ENCODE measurements at places on chromosomes 12 and 14.

DNA sequence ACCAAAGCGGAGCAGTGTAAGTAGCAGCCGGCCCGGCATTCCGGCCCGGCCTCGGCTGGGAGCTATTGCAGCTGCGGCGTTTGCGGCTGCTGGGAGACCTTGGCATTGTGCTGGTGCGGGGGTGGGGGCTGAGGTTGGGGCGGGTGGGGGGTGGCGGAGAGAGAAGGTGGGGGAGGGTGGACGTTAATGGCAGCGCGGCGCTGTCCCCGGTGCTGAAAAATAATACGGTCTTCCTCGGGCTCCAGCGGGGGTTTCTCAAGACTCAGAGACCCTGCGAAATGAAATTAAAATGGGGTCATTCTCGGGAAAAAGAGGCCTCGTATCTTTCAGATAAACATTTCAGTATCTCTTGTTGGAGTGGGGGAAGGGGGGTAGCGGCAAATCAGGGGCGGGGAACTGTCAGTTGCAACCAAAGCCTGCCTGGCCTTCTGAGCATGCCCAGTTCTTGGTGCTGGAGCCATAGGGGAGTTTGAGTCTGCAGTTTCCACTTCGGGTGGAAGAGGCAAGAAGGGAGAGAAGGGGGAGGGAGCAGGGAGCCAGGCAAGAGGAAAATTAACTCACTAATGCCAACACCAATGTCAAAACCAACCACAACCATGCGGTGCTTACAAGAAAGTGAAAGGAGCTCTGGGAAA is 414 bp downstream of the UNC79 start:
- DNase-seq = no peak

DNA sequence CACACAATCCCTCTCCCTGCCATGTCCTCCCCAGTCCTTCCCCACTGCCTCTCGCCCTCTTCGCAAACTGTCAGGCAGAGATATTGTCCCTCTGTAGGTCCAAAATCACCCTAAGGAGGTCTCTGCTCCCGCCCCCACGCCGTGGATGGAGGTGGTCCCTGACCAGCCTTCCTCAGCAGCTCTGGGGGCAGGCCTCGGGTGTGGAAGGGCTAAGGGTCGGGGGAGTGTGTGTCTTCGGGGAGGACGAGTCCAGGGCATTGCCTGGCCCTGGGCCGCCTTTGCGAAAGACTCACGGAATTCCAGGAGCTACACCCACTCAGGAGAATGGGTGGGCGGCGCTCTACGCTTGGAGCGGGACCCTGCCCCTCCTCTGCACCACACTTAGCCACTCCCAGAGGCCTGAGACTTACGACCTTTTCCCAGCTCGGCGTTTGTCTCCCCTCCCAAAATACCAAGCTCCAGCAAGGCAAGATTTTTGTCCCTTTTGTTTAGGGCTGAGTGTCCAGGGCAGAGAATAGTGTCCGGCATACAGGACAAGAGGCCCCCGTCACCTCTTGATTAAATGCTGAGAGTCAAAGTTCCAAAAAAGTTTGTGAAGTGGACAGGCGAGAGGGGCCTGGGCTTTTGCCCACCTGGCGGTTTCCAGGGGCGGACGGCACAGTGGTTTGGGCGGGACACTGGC is 881 bp downstream of the PYGL start:
- DNase-seq = no peak

GRCh38 chr12:125888921-125889320 is 823.7 kb downstream of the AACS start:
- DNase-seq = no peak

GRCh38 chr12:15592934-15593333 is 196.3 kb downstream of the EPS8 start:
- DNase-seq = no peak

GRCh38 chr12:88518863-88519403 is 61.3 kb downstream of the KITLG start:
- no peak for DNase-seq

- DNase-seq = no peak
Measured at GRCh38 chr14:105387530-105387922, 10.8 kb upstream of the TEX22 start.

DNA sequence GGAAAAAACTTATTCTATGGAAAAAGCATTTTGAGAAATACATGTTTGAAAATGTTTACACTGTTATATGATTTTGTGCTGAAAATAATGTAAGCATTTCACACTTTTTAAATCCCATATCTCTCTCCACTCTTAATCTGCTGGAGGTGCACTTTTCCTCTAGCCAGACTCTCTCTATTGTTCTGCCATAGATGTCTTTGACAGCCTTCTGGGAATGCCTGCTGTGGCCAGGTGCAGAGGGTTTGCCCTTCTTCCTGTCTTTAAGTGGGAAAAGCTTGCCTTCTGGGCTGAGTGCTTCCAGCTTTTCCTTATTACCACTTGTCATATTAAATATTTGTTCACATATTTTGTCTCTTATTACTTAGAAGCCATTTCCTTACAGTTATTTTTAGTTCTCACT is 60.1 kb upstream of the PPM1H start:
- no peak for DNase-seq

GRCh38 chr14:104981699-104982541 is 3.7 kb upstream of the CLBA1 start:
- DNase-seq = no peak

- DNase-seq = no peak
Measured at GRCh38 chr12:67633708-67634107, 14.8 kb upstream of the DYRK2 start.

DNA sequence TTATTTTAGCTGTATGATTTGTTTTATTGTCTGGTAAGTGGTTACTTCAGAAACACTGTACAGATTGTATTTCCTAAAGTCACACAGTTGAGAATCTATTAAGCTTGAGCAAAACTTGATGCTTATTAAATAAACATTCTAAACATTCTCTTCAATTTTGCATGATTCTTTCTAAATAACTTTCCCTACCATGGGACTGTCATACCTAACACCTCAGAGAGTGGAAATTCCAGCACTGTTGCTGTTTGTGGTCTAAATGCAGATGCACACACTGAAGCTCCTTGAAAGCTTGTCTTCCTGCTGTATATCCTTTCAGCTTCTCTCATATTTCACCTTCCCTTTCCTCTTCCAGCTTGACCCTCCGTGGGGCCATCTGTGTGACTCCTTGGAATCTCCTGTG is 392.0 kb downstream of the LRIG3 start:
- no peak for DNase-seq

- no peak for DNase-seq
Measured at GRCh38 chr14:93736378-93737014, 51.8 kb downstream of the PRIMA1 start.

GRCh38 chr12:94545935-94546771 is 86.5 kb upstream of the CEP83 start:
- no peak for DNase-seq

DNA sequence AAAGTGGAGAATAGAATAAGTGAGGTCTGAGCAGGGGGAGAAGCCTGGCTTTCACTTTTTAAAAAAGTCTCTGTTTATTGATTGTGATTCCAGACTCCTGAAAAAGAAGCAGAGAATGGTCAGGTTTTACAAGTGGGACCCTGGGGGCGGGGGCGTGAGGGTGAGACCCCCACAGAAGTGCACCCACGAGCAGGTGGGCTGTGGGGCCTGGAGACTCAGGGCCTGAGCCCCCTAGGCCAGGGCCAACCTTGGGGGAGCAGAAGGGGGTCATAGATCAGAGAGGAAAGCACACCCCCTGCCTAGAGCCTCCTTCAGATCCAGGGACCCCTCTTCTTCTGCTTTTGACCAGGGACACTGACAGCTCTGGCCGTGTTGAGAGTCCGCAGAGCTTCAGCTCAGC is 180.3 kb downstream of the ADGRD1 start:
- no peak for DNase-seq

- DNase-seq = no peak
Measured at GRCh38 chr12:29023436-29024076, 125.5 kb upstream of the FAR2 start.

GRCh38 chr12:59149995-59150642 is 229.8 kb upstream of the LRIG3 start:
- DNase-seq = peak; percentile 50

DNA sequence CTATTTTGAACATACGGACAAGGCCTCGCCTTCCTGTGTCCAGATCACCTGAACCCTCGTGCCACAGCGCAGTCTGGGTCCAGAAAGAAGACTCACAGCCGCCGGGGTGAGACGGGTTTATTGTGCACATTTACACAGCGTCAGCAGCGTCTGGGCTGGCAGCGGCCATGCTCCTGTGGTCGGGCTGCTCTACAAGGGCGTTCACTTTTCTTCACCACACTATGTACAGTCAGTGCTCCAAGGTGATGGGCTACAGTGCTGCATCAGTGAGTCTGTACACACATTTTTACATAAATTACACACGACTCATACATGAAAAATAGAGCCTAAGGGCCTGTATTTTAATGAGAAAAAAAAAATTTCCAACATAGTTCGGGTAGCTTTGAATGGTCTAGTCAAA is 18.0 kb downstream of the ZFYVE21 start:
- no peak for DNase-seq

- DNase-seq = no peak
Measured at GRCh38 chr12:82184844-82185243, 173.3 kb downstream of the CCDC59 start.

DNA sequence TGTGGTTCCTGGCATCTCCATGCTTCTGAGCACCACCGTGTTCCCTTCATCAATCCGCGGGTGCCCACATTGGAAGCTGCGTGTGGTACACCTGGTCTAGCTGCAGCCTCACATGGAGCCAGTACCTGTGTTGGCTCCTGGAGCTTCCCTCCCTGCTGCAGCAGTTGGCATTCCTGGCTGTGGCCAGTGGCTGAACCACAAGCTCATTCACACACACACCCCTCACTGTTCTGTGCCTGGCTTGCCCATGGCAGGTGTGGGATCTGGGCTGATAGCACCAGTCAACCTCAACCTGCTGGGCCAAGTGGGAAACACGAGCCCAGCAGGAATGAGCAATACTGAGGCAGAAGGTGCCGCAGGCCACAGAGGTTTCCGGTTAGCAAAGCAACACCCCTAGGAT is 256.2 kb upstream of the LRFN5 start:
- DNase-seq = no peak

DNA sequence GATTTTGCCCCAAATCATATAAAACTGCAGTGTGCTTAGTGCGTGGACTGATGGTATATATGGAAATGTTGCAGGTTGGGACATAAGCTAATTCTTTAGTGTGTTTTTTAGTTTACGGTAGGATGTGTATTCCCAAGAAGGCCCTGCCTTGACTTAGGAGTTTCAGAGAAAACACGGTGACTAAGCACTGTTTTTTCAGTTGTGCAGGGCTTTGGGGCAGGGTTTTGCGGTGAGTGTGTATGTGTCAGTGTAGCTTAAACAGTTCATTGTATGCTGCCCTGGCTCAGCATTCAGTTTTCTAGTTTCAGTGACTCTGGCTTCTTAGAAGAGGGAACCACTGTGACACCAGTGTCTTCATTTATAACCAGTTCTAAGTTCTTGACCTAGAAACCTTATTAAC is 101.2 kb downstream of the AKAP6 start:
- no peak for DNase-seq

DNA sequence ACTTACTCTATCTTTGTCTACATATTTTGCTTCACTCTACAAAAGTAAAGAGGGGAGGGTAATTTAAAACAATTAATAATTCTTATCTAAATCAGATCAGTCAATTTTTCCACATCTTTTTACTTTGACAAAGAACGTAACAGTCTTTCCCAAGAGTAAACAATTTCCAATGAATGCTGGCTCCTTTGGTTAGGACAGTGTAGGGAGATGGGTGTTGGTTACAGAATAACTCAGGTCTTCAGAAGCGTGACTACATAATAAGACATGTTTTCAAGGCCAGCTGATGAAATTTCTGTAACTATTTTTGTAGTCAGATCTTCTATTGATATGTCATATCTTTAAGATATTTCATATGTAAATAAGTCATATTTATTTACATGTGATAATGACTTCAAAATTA is 183.0 kb upstream of the CAND1 start:
- DNase-seq = no peak

- no peak for DNase-seq
Measured at GRCh38 chr14:68098834-68099233, 279.3 kb downstream of the RAD51B start.

GRCh38 chr14:91021991-91022621 is 38.3 kb downstream of the RPS6KA5 start:
- DNase-seq = no peak

GRCh38 chr12:52581481-52581880 is 7.8 kb upstream of the KRT74 start:
- DNase-seq = peak; percentile 6

DNA sequence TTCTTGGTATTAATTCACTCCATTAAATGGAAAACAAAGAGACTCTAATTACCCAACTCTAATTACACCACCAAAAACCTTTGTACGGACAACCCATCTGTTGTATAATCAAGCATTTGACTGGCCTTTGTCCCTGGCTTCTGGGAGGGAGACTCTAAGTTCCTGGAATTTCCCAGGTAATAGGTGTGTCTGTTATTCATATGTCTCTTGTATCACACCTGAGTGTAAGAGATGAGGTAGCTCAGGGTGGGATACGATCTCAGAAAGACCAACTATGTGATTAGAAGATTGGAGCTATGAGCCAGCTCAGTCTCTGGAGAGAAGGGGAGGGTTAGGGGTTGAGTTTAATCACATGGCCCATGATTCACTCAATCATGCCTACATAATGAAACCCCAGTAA is 94.7 kb upstream of the PLXNC1 start:
- DNase-seq = no peak

GRCh38 chr12:119613319-119613936 is 19.9 kb downstream of the TMEM233 start:
- no peak for DNase-seq

- no peak for DNase-seq
Measured at GRCh38 chr12:112169161-112169872, 44.0 kb downstream of the TRAFD1 start.

DNA sequence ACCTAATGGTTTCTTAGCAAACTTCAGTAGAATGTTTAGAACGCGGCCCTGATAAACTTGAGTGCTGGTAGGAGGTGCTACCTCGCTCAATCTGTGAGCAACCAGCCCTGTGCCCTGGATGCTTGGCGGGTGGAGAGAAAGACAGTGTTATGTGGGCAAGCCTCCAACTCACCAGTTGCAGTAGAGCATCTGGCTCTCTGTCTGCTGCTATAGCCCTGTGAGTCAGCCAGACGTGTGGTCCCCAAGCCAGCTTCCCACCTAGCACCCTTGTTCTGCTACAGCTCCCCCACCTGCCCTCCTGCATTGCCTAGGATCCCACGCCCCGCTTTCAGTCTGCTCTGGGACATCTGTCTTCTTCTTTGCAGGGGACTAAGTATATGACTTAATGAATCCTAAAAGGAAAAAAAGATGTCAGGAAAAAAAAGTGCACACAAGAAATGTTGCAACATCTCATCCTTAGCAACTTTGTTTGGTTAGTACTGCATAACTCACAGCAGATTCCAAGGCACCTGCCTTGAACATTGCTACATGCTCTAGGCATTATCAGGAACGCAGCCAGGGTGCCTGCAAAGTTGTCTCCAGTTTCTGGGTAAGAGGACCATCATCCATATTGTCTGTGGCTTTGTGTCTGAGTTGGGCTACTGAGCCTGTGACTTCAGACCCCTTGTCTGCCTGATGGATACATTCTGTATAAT is 13.6 kb downstream of the SNRNP35 start:
- DNase-seq = peak; percentile 45

GRCh38 chr12:86669010-86669409 is 412.8 kb upstream of the MGAT4C start:
- no peak for DNase-seq

Measured in GM04503 (cell line).